Stimulated activated CD8-positive, alpha-beta memory T cell treated with anti-CD3 and anti-CD28 coated beads, Interleukin-7, amount 100 ng/mL, for 1 hour (primary cell): ENCODE measurements at places on chromosomes 12 and 14.

DNA sequence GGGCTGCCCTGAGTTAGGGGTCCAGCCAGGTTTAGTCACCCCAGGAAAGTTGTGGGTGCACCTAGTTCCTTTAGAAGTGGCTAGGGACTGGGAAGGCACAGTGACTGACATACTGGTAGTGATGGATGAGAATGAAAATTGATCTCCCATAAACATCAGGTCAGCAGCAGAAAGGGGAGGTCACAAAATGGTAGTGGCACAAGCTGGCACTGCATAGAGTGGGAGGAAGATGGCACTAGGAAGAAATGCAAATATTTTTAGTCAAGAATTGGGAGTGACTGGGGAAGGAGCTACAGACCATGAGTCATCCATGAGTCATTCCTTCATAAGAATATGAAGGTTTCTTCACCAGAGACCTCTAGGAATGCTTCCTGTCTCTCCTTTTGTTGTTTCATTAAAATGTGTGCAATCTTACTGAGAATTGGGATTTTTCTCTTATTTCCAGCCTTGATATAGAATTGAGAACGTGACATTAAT lies 198.3 kb upstream of the AMIGO2 start:
- DNase-seq, result no peak

DNA sequence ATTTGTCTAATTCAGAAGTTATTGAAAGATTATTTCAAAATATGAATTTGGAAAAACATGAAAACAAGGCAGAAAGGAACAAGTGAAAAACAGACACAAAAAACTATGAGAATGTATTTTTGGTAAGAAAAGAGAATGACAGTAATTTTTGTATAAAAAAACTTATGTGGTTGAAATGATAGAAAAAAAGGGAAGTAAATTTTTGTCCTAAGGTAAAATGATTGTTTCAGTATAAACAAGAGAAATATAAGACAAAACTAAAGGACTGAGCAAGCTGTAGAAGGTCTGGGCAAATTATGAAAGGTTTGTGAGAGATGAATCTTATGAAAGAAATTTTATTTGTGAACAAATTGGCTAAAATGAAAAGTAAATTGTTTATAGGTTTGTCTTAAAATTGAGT lies 44.6 kb downstream of the CEP83 start:
- DNase-seq, result no peak

DNA sequence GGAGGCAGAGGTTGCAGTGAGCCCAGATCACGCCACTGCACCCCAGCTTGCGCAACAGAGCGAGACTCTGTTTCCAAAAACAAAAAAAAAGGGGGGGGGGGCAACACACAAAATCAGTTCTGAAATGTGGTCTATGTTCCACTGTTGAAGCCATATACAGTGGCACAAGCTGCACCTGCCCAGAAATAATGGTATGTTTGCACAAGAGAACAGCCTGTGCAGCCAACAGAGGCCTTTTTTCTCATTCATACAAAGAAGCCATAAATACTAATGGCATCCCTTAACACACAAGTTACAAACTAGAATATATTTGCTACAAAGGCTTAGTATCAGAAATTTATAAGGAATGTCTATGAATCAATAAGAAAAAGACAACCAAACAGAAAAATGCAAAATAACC lies 37.1 kb downstream of the ITPR2 start:
- no peak for DNase-seq

GRCh38 chr12:68163560-68164081 lies 4.1 kb upstream of the IFNG start:
- DNase-seq, result no peak

GRCh38 chr12:87382959-87383566 lies 646.1 kb downstream of the C12orf50 start:
- no peak for DNase-seq

- no peak for DNase-seq
Measured at GRCh38 chr14:33959692-33960151, 8.8 kb upstream of the EGLN3 start.

GRCh38 chr12:83143950-83144349 lies 457.2 kb downstream of the TMTC2 start:
- DNase-seq, result no peak

- no peak for DNase-seq
Measured at GRCh38 chr14:26323869-26324268, 274.0 kb downstream of the NOVA1 start.

GRCh38 chr12:42365486-42365885 lies 39.5 kb downstream of the PPHLN1 start:
- no peak for DNase-seq

DNA sequence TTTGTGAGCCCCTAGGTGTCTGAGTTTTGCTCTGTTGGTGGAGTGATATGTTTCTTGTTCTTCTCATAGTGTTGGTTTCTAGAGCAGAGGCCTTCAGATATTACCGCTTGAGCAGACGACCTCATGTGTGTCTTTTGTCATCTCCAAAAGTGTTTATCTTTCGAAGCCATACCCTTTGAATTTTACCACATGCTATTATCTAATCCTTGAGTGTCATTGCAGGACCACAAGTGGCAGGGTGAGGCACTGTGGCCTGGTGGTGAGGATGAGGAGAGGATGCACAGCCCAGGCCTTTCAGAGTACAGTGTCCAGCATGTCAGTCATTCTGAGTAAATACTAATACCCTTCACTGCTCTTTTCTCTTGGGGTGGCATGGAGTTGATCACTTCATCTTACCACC lies 57.2 kb upstream of the CISTR start:
- DNase-seq, result no peak

DNA sequence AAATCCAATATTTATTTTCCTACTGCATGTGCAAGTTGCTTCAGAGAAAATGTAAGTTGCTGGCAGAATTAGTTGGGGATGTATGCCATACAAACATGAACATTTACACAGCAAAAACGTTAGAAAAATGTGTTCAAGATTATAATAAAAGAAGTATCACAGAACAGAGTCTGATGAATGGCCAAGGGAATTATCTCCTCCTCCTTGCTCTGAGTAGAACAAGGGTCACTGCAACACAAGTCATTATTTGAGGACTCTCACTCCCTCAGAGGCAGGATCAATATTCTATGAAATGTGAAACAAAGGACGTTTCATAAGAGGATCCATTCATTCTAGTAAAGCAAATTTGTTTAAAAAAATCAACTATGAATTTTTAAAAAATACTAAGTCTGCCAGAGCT lies 177.8 kb downstream of the PRKD1 start:
- no peak for DNase-seq

GRCh38 chr14:79924551-79924950 lies 286.8 kb downstream of the DIO2 start:
- no peak for DNase-seq

DNA sequence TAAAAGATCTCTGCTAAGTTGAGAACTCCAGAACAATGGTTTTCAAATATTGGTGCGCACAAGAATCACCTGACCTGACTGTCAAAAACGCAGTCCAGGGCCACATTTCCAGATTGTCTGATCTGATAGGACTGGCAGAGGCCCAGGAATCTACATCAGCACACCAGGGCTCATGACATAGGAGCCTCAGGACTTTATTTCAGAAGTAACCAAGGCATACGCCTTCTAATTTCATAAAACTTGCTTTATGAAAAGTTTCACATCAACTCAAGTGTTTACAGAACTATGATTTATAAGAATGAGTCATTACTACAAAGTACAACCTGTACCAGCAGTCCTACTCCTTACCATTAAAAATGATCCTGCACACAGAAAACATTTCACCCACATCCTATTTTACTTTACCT lies 47.7 kb upstream of the PTPRO start:
- no peak for DNase-seq

- no peak for DNase-seq
Measured at GRCh38 chr12:125470838-125471783, 405.9 kb downstream of the AACS start.

- DNase-seq, result no peak
Measured at GRCh38 chr12:53210843-53211242, 3.8 kb upstream of the ITGB7 start.

DNA sequence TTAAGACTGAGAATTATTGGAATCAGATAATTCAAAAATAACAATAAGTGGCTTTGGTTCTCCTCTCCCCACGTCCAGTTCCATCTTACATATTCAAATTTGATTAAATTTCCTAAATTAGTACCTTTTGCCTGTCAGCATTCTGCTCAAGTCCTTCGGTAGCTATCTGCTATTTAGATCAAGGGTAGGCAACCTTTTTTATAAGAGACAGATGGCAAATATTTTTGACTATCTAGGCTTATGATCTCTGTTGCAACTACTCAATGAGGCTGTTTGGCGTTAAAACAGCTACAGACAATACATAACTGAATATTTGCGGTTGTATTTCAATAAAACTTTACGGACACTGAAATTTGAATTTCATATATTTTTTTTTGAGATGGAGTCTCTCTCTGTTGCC lies 21.7 kb downstream of the L2HGDH start:
- DNase-seq, result no peak

- no peak for DNase-seq
Measured at GRCh38 chr12:44835641-44836379, 40.3 kb downstream of the NELL2 start.

- no peak for DNase-seq
Measured at GRCh38 chr12:120254809-120255208, 10.7 kb downstream of the PXN start.

DNA sequence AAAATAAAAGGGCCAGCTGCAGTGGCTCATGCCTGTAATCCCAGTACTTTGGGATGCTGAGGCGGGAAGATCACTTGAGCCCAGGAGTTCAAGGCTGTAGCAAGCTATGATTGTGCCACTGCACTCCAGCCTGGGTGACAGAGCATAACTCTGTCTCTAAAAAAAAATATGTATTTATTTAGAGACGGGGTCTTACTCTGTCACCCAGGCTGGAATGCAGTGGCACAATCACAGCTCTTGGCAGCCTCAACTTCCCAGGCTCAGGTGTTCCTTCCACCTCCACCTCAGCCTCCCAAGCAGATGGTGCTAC lies 179.3 kb upstream of the ATF7IP start:
- no peak for DNase-seq

DNA sequence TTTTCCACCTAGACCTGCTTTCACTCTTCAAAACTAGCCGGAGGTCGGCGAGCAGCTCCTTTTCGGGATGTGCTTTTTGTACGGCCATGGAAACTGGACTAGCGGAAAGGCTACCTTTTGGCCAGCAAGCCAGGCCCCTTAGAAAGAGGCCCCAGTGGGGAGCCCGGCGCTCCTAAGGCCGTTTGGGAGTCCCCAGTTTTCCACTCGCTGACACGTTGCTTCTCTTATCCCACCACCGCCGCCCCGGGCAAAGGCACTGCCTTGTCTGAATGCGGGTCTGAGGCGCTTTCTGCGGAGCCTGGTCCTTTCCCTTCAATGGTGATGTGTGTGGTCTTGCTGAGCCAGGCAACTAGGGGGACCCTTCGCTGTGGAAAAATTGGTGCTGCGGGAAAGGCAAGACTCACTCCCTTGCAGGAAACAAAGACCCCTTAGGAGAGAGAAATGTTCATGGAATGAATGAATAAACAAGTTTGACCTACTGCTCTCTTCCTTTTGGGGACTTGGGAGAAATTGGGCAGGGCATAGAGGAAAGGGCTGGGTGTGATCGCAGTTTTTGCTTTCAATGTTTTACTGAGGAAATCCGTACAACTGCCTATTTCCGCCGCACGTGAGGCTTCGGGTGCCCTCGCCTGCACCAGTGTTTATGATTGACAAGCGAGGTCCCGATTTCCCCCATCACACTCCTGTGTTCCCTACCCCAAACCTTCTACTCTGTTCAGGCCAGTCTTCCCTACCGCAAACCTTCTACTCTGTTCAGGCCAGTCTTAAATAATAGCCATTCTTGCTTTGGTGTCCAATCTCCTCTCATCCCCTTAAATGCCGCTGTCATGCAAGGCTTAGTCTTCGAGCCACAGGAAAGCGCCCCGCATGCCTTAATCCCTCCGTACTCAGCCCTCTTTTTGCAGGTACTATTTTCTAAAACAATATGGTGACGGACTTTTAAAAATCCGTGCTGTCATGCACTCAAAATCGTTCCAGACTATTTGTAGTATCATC lies 1.0 kb upstream of the SLC38A2 start:
- DNase-seq, result peak; percentile 21

GRCh38 chr14:50839048-50839447 lies 8.1 kb upstream of the NIN start:
- DNase-seq, result no peak

GRCh38 chr12:117318591-117318990 lies 42.8 kb downstream of the NOS1 start:
- DNase-seq, result no peak

DNA sequence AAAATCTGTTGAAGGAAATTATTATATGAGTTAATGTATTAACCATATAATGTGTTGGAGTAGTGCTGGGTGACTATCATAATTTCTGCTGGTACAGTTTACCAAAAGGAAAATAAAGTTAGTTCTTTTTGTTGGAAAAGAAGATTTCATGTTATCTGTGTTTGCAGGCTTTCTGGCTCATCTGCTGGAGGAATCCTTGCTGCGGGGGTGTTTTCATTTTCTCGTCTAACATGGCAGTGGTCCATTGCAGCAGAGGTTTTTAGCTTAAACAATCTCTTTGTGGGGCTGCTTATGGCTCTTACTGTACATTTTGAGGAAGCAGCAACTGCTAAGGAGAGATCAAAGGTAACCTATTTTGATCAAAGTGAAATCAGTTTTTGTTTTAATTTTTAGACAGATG lies 24.1 kb downstream of the TMEM260 start:
- no peak for DNase-seq

DNA sequence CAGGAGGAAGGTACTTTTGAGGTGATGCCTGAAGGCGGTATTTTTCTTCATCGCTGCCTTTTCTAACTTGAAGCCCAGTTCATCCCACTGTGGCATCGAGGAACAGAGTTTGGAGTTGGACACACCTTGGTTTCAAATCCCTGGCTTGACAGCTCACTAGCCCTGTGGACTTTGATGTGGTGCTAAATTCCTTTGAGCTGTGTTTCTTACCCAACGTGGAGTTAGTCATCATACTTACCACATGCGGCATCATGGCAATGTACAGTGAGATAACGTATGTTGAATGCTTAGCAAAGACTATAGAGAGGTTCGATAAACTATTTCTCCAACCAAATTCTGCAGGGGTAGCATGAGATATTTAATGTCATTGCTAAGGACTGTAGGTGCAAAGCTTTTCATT lies 3.4 kb downstream of the PLEKHG3 start:
- no peak for DNase-seq

DNA sequence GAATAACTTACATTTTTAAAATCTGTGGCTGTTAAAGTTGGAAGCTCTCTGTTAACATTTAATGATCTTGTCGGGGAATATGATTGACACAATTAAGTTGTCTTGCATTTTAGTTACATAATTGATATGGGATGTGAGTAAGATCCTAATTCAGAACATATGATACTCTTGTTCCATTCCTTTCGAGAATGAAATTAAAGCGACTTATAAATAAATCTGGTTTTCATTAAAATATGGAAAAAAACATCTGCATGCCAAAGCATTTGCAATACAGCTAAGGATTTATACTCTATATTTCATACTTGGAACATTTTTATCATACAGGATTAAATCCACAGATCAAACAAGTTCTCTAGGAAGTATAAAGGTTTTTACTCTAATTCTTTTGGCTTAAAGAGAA lies 52.0 kb downstream of the SLC38A6 start:
- no peak for DNase-seq
